ENCODE measurements at places on chromosomes 11 and 22.

DNA sequence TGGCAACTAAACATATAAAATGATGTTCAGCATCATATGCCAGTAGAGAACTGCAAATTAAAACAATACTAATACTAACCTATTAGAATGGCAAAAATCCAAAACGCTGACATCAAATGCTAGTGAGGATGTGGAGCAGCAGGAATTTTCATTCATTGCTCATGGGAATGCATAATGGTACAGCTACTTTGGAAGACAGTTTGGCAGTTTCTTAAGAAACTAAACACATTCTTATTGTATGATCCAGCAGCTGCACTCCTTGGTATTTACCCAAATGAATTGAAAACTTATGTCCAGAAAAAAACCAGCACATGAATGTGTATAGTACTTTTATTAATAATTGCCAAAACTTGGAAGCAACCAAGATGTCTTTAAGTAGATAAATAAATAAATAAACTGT lies 258.0 kb downstream of the TENM4 start:
- DNase-seq = no peak

DNA sequence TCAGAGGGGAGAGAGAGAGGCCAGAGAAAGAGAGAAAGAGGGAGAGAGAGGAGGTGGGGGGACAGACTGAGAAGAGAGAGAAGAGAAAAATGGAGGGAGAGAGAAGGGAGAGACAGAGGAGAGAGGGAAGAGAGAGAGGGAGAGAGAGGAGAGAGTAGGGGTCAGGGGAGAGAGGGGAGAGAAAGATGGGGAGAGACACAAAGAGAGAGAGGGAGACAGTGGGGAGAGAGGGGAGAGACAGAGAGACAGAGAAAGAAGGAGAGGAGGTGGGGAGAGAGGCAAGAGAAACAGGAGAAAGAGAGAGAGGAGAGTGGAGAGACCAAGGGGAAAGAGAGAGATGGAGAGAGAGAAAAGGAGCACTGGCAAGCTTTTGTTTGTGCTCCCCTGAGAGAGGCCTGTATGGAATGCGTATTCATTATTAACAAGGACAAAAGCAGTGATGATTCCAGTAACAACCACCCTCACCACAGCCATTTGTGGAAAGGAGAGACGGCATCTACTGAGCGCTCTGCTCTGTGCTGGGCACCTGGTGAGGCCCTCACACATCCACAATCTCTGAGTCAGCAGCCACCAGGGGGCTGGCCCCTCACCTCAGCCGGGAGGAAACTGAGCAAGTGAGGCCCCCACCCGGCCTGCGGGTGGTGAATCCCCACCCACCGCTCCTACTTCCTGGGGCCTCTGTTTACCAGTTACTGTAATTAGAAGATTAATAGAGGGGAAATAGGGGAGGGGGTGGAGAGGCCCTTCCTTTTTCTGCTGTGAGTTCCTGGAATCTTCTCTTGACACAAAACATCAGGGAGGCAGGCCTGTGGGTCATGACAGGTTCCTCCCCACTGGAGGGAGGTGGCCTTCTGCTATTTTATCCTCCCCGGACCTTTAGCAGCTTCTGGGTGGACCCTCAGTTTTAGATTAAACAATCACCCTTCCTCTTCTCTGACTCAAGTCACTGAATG lies 14.6 kb upstream of the MIAT start:
- DNase-seq = peak; percentile 66

DNA sequence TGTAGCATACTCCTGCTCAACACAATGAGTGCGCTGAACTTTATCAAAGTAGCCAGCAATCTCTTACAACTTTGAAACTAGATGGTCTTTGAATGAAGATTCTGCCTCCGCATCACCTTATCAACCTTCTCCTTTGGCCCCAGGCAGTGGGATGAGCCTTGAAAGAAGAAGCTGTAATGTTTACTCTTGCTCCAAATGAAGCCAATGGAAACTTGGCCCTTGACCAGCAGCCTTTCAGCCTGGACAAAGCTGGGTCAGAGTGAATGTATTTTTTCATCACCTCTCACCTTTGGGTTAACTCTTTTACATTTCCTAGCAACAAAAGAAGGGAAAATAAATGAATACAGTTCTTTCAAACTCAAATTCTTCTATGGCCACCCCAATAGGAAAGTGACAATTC lies 359.1 kb downstream of the KCNA4 start:
- no peak for DNase-seq

DNA sequence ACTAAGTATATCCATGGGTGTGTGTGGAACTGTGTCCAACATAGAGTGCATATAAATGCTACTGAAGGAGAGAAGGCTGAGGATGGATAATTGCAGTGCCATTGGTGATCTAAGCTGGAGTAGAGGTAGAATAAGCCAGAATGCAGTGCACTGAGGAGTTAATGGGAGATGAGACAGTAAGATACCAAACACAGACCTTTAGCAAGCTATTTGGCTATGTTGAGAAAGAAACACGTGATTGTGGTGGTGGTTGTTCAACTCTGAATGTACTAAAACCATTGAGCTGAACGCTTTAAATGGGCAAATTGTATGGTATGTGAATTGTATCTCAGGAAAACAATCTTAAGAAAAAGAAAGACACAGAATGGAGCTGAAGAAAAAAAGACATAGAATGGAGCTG lies 22.8 kb downstream of the JAML start:
- DNase-seq = no peak

DNA sequence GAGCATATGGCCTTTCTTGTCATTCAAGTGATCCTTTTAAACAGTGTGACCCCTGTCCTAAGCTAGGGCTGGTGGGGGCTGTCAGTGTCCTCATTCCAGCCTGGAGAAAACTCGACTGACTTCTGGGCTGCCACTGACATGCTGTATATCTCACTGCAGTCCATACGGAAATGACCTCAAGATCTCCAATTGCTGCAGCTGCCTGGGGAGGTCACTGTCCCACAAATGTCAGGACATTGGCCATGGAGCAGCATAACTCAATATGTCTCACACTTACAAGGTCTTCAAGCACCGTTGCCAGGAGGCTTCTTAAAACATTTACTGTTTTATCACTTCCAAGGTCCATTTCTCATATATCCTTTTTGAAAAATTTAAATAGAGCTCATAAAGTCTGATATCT lies 27.8 kb upstream of the CSNK2A3 start:
- DNase-seq = no peak

DNA sequence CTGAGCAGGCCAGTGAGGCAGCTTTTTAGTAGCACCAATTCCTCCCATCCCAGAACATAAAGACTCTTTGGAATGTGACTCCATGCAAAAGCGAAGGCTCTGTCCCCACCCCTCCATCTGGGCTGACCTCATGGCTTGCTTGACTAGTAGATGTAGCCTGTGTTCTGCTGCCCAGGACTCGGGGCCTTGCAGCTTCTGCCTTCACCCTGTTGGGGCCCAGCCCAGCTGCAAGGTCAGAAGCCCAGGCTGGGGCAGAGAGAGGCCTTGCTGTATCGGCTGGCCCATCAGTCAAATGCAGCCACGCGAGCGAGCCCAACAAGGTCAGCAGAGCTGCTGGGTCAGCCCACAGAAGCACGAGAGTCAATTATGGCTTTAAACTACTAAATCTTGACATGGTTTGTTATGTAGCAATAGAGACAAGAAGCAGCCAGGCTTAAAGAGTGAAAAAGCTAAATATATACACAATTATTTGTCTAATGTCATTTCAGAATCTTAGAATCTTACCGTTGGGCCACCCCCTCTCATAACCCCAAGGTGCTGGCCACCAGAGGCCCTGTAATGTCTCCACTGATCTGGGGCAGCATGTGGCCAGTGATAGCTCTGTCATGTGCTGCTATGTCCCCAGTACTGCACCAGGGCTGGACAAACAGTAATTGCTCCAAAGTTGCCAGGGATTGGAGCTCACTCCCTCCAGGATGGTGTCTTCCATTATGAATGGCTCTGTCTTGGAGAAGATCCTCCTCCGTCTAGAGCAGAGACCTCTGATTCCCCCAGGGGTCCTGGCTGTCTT lies 10.4 kb upstream of the WNT11 start:
- no peak for DNase-seq

DNA sequence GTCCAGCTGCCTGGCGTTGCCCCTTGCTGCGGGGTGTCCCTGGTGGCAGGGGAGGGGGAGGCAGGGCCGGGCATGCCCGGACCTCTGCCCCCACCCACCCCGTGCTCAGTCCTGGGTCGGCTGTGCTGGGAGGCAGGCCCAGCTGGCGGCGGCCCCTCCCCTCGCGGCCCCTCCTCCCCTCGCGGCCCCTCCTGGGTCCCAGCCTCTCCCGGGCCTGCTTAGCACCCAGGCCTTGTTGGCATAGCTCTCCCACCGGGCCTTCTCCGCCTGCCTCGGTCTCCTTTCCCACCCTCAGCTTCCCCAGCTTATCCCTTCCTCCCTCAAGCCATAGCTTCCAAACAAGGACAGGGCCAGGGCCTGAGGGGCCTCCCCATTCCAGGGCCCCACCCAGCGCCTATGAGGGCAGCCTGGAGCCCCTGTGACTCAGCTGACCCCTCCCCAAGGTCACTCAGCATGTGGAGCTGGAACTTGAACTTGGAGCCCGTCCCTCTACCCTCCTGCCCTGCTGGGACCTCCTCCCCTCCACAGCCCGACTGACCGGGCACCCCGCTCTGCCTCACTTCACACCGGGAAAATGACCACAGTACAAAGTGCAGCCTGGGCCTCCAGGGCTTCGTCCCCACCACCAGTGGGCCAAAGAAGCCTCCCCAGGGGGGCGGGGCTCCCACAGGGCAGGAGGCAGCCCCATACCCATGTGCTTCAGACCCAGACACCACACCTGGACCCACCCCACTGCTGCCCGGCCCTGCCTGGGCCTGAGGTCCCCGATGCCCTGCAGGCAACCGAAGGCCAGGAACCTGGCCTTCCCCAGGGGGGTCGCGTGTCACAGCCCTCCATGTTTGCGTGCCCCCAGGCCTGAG lies 1.2 kb downstream of the EPS8L2 start:
- DNase-seq = no peak

GRCh38 chr11:20274031-20274430 lies 89.5 kb upstream of the HTATIP2 start:
- no peak for DNase-seq

DNA sequence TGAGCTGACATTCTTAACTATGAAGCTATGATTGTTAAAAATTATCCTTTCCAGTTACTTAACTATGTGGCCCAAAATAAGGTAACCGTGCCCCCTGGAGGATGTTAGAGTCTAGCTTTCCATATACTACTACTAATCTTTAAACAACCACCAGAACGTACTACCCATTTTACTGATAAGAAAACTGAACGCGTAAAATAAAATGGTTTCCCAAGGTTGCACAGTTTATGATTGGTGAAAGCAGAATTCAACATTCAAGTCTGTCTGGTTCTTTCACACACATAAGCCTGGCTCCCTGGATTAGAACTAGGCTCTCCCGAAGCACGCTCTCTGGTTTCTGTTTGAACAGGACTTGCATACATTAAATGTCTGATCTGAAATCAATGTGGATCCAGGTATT lies 437.8 kb upstream of the CCDC90B start:
- DNase-seq = no peak

- no peak for DNase-seq
Observed at GRCh38 chr11:2293531-2293971, 8.2 kb downstream of the C11orf21 start.

GRCh38 chr11:10305964-10306918 lies 1.4 kb downstream of the ADM start:
- no peak for DNase-seq

DNA sequence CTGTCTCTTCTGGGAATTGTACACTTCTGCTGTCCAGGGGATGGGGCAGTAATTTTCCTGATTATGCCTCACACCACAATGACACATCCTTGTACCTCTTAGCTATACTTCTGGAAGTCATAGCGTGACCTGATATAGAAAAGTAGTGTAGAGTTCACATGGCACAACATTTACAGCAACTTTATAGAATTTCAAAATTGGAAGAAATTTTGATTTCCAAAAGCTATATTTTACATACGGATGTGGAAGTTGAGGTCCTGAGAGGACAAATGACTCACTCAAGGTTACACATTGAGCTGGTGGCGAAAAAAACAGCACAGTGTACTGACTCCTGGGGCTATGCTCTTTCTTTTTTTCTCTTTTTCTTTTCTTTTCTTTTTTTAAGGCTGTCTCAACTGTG lies 6.3 kb upstream of the CYP2R1 start:
- DNase-seq = no peak

DNA sequence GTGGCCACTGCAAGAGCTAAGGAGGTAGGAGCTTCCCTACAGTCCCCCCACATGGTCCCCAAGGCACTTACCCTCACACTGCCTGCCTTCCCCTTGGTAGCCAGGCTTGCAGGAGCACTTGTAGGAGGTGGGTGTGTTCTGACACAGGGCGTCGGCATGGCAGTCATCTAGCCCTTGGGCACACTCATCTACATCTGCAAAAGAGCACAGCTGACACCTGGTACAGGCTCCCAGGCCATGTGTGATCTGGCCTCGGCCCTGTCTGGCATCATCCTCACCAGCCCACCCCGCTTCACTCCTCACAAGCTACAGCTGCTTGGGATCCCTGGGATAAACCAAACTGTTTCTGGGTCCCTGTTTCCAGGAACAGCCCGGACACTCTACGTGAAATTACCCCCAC lies 1.8 kb downstream of the SCUBE2 start:
- no peak for DNase-seq

- no peak for DNase-seq
Observed at GRCh38 chr11:16337421-16338213, 18.7 kb downstream of the SOX6 start.

GRCh38 chr11:70671611-70672010 lies 273.3 kb downstream of the CTTN start:
- DNase-seq = no peak

DNA sequence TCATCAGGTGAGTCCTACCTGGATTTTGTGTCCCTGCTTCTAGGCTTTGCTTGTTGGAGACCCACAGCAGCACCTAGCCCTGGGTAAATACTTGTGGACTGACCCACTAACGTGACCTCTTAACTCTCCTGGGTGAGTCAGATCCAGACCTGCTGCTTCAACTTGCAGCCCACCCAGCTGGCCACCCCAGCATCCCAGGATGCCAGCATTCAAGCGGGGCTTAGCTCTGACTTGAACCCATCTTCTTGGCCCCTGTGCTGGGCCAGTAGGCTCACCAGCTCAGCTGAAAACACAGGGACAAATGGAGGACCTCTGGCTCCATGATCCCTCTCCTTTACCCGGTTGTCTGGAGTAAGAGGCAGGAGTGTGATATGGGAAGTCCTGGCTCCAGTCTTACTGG lies 33.5 kb downstream of the PARVG start:
- no peak for DNase-seq

DNA sequence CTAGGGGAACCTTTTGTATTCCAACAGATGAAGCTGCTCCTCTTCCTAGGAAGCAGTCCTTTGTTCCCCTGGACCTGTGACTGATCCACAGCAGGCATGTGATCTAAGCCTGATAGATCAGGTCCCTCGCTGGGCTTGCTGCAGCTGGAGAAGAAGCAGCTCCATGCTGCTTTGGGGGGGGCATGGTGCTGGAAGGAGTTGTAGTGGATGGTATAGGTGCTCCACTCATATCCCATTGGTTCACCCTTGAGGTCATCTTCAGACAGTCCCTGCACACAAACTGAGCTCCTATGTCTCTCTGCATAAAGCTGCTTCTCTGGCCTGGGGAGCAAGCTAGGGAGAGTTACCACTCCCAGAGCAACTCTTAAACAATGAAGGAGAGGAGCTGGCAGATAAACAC lies 9.5 kb upstream of the RIC3 start:
- no peak for DNase-seq

GRCh38 chr11:116331381-116331780 lies 441.4 kb downstream of the BUD13 start:
- DNase-seq = no peak

GRCh38 chr11:22456993-22457762 lies 119.0 kb downstream of the SLC17A6 start:
- no peak for DNase-seq

- DNase-seq = no peak
Observed at GRCh38 chr11:123670081-123670480, 15.7 kb upstream of the SCN3B start.

GRCh38 chr22:29524442-29525191 lies 28.9 kb downstream of the THOC5 start:
- peak; percentile 2 for DNase-seq

GRCh38 chr11:62260261-62260953 lies 9.6 kb upstream of the SCGB2A2 start:
- DNase-seq = no peak
